ENCODE measurements at places on chromosomes 2 and 18. TPM values are rescaled to one million over a fixed set of nuclear protein-coding genes. Genes with fewer than 3 reads are reported as not detected.

The POMC gene
- 0.94 TPM for polyA plus RNA-seq

The SRD5A2 gene
- polyA plus RNA-seq: 0.05 TPM

DNA sequence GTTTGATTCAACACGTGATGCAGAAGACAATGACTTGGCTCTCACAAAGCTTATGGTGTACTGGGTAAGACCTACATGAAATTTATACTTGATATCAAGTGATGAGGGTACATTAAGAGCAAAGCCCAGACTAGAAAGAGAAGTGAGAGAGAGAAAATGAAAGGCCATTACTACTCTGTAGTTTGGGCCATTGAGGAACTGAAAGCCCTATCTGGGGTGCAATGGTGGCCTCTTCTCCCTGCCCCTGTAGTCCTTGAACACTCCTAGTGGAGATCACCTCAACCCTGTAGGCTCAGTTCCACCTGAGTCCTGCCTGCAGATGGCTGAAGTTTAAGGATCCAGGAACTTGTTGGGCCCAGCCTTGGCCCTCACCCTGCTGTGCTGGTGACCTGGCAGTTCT, 569.8 kb upstream of the MEX3C start:
- no peak for DNase-seq

DNA sequence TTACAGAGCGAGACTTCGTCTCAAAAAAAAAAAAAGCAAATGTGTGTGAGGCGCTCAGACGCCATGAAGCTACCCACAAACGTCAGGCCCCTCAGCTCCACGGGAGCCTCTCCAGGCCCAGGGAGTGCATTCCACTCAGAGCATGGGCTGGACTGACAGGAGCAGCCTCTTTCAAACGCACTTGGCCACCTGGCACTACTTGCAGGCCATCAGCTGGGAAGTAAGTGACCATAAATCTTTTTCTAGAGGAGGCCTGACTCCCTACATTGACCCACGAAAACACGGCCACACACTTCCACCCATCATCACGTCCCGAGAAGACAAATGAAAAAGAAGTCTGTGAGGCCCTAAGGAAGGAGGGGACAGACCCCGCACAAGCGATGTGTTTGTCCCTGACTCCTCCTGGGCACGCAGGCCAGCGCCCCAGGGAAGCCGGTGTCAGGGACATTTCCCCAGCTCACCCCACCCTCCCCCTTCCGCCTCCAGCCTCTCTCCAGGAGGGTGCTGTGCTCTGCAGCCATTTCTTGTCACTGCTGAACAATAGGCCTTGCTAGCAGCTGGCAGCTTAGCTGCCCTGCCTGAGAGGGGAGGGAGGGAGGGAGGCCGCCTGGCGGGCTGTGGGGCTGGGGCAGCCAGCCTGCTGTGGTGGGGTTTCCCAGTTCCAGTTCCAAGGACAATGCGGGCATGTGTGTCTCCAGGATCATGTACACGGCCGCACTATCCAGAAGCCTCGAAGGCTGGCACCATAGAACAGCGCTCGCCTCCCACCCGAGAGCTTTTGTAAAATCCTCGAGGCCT, 26.6 kb downstream of the SERTAD2 start:
- no peak for DNase-seq

DNA sequence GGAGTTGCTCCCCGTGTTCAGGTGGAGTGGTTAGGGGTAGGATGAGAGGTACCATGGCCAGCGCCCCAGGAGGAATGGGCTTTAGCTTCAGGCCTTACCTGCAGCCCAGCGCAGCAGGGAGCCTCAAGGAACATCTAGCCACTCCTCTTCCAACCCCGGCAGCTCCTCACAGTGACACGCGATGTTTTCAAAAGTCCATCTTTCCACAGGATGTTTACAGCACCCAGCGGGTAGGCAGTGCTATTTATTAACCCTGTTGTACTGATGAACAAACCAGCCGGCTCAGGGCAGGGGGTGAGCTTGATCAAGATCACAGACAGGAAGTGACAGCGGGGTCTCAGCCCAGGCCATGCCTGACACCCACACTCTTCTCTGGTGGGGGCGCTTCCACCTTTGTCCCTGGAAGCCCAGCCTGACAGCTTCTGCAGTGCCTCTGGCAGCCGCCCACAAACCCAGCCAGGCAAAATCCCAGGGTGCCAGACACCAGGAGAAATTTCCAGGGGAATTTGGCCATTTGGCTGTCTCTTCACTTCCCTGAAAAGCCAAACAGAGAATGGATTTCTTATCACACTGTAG, 18.4 kb upstream of the PRLH start:
- DNase-seq: no peak

DNA sequence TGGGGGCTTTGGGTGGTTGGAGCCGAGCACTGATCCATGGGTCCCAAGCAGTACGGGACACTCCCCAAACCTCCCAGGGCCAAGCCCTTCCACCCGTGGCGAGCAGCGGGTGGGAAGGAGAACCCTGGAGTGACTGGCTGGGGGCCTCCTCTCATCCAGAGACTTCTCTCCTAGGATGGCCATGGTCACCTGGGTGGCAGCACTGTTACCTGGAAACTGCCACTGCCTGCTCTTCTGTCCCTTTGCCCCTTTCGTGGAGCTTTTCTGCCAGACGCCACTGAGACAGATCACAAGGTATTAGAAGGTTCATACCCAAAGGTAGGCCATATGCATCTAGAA, 26.9 kb downstream of the CENPO start:
- no peak for DNase-seq

The CRYBA2 gene
- polyA plus RNA-seq: not detected

All from right lung (tissue), 10 donors.